ENCODE measurements at places on chromosomes 1 and 21. TPM values are rescaled to one million over a fixed set of nuclear protein-coding genes. Genes with fewer than 3 reads are reported as not detected.

The AKR7A3 gene
- total RNA-seq = 0.62 TPM

The BMP8B gene
- under 0.01 TPM for total RNA-seq

The GBP4 gene
- 0.77 TPM for total RNA-seq

The AVPR1B gene
- not detected for total RNA-seq

The GBP7 gene
- total RNA-seq = 0.12 TPM

The KCNQ4 gene
- not detected for total RNA-seq

The MFSD2A gene
- total RNA-seq = 4.9 TPM

The C1orf56 gene
- total RNA-seq = 1.4 TPM

The ACTL8 gene
- 0.12 TPM for total RNA-seq

The TMEM69 gene
- total RNA-seq = 9.1 TPM
